NCI-H1417 treated with DMSO at 0.1 percent for 48 hours (cell line): ENCODE measurements at places on chromosomes 16 and 17.

GRCh38 chr16:21158208-21159110 is at the start of gene LDAF1:
Gene LDAF1 (plus strand): TSS chr16:21158674. CDS start chr16:21161183, 2,509 bp downstream.
- no peak for DNase-seq

DNA sequence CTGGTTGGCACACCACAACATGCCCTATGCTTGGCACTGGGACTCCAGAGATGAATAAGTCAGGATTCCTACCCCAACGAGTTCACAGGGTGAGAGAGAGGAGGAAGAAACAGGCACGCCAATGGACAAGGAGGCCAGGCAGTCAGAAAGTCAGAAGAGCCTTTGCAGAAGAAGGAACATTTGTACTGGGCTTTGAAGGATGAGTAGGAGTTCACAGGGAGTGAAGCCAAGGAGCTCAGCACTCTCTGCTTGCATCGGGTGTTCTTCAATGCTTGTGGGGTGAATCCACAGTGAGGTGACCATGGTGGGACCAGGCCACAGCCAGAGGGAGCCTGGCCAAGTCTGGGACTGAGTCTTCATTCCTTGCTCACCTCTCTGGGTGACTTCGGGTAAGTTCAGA is 47.5 kb downstream of the AIPL1 start:
- no peak for DNase-seq

DNA sequence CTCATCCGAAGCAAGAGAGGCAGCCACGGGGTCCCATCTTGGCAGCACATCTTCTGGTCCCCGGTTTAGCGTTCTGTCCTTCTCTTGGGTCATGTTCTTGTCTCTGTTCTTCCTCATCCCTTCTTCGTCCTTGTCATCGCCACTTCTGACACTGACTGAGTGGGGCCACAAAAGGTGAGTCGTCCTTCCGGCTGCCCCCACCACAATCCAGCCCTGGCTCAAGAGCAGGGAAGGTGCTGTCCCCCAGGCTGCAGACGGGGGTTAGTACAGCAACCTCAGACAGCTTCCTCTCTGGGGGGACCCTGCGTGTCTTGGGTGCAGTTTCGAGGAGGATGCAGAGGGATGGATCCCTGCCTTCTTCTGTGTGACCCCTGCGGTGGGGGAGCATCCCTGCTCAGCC is 21.8 kb downstream of the NAA60 start:
- no peak for DNase-seq

DNA sequence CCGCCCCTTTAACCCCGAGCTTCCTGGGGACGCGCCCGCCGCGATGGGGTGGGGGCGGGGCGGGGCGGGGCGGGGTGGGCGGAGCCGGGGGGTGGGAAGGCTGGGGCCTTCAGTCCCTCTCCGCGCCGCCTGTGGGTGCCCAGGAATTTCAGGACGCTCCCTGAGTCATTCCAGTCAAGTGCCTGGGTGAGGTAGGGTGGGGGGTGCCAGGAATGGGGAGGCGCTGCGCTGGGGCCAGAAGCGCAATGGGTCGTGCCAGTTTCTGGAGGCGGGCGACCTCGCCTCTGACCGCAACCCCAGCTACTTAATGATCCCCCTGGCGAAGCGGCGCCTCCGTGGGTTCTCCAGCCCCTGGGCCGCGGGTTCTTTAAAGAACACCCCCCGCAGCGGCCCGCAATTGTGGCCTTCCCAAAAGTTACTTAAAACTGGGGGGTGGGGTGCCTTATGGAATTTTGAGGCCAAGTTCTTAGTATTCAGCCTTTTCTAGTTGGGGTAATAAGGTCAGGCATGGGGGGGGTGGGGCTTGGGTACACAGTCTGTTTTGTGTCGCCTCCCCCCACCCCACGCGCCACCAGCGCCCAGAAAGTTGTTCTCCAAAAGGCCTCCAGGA is 826 bp upstream of the GSE1 start:
- no peak for DNase-seq
